ENCODE measurements at places on chromosomes 12 and 14. TPM values are rescaled to one million over a fixed set of nuclear protein-coding genes. Genes with fewer than 3 reads are reported as not detected.

- DNase-seq, result no peak
Observed at GRCh38 chr12:65501935-65502334, 223.5 kb downstream of the MSRB3 start.

GRCh38 chr14:94158239-94158883 lies 15.8 kb upstream of the PPP4R4 start:
- DNase-seq, result no peak

GRCh38 chr12:21704847-21705246 lies 47.2 kb upstream of the LDHB start:
- DNase-seq, result no peak

DNA sequence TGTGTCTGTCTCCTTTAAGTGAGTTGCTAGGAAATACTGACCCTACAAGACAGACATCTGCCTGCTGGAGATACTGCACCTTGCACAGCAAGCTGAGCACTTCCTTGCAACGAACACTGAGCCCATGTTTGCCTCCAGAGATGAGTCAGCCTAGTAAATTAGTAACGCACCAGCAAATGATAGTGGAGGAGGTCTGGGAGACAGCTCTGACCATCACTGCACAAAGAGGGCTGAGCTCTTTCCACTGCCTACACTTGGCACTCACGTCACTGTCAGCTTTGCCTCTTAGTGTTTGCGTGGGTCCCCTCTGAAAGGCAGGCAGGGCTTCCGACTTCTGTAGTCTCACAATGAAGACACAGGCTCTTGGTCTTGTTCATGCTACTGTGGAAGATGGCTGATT lies 109.0 kb downstream of the APAF1 start:
- no peak for DNase-seq

DNA sequence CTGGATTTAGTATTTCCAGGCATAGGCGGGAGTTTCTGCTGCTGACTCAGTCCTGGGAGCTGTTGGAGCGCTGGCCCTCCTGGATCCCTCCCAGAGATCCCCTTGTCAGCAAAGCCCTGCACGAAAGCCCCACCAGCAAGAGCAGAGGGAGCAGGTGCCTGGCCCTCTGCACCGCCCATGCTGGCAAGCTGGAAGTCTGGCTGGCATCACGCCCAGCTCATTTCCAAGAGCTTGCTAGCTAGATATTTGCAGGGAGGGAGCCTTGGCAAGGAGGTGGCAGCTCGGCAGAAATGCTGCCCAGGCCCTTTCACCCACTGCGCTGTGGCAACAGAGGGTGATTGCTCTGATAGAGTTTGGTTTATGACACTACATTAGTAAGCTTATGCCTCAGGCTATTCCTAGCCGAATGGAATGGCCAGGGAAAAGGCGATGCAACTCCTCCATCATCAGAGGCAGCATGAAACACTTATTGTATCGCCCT lies 193.9 kb downstream of the EMP1 start:
- no peak for DNase-seq

DNA sequence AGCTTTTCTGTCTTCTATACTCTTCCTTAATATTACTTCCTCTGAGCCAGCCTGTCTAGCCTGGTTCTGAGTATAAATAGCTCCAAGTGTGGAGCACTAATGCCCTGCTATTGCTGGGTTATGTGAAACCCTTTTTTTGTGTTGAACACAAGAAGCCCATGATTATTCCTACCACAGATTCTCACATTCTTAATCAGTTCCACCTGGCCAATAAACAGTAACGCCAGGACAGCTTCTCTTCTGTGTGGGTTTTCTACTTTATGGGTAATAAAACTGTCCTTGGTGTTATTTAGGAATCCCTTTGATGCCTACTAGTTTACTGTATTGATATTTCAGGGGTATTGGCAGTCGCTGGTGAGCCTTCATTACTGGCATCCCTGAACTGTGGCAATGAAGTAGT lies 48.9 kb upstream of the LRIG3 start:
- DNase-seq, result no peak

Gene HNRNPA1
- 941 TPM for total RNA-seq

DNA sequence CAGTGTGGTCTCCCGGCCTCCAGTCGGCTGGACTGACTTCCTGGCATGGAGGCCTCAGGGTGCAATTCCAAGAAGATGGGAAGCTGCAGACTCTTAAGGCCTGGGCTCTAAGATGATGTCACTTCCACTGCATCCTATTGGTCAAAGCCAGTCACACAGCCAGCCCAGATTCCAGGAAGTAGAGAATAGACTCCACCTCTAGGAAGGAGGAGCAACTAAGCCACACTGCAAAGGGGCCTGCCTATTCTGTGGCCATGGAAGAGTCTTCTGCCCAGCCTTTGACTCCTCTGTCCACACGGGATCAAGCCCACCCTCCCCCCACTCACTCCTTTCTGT lies 103.9 kb upstream of the RFLNA start:
- DNase-seq, result no peak

- DNase-seq, result no peak
Observed at GRCh38 chr12:98724384-98725155, 79.5 kb downstream of the APAF1 start.

DNA sequence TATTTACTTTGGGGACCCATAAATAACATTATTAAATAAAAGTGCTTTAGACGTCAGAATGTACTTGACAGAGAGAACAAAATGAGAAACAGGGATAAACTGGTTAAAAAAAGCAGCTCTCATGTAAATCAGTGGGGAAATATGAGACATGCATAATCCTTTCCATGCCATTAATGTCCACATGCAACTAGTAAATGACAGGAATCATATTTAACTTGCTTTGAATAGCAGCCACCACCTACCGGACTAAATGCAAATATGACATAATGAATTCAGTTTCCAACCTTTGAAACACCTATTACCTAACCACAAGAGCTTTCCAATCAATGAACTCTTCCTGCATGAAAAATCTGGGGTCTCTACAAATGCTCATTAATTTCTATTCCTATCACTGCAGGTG lies 19.6 kb downstream of the FGD6 start:
- no peak for DNase-seq

- no peak for DNase-seq
Observed at GRCh38 chr12:53345486-53346188, 9.5 kb upstream of the SP7 start.

Gene RNASE9
- not detected for total RNA-seq

Data from hematopoietic multipotent progenitor cell (in vitro differentiated cells).